ENCODE measurements at places on chromosomes 1 and 21. TPM values are rescaled to one million over a fixed set of nuclear protein-coding genes. Genes with fewer than 3 reads are reported as not detected.

The SERPINC1 gene
- total RNA-seq = 0.93 TPM

The FCRL4 gene
- total RNA-seq = 0.08 TPM

The DISP1 gene
- total RNA-seq = 50.6 TPM

The PLA2G2D gene
- total RNA-seq = 0.16 TPM

The FCAMR gene
- not detected for total RNA-seq

The B3GALT2 gene
- total RNA-seq = 2.5 TPM

The OR2T35 gene
- total RNA-seq = not detected

DNA sequence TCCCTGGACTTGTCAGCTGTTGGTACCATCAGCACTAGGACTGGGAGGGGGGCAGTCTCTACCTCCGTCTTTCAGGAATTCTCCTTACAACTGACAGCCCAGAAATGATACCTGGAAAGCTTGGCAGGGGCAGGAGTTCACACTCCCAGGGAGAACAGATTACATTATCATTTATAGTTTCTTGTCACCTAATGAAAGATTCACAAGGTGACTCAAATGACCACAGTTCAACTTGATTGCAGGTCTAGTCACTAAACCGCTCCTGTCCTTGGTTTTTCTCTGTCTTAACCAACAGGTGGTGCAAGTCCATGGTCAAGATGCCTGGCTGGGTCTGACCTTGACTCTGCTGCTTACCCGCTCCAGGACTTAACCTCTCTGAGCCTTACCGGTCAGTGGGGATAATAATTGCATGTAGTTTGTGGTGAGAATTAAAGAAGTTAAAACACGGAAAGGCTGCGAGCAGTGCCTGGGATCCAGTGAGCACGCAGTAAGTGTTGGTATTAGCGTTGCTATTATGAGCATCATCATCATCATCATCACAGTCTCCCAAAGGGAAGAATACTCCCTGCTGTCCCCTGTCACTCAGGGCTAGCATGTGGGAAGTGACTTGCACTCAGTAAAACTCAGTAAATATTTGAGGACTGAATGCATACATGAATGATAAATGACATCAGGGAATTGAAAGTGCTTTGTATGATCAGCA lies 125.3 kb upstream of the CD34 start:
- H3K4me3 ChIP-seq = no peak overlapping the region
- no peaks in the 10 kb centered on the region for H3K36me3 ChIP-seq
- H3K27me3 ChIP-seq = no peaks in the 10 kb centered on the region
- H3K27ac ChIP-seq = no peak overlapping the region
- H3K4me1 ChIP-seq = peaks cover 1% of the 10 kb centered on the region

- H3K4me1 ChIP-seq = no peaks in the 10 kb centered on the region
- no peak overlapping the region for H3K27ac ChIP-seq
- H3K27me3 ChIP-seq = no peaks in the 10 kb centered on the region
- H3K4me3 ChIP-seq = no peak overlapping the region
Observed at GRCh38 chr1:21553116-21553926, 44.1 kb downstream of the ALPL start.

DNA sequence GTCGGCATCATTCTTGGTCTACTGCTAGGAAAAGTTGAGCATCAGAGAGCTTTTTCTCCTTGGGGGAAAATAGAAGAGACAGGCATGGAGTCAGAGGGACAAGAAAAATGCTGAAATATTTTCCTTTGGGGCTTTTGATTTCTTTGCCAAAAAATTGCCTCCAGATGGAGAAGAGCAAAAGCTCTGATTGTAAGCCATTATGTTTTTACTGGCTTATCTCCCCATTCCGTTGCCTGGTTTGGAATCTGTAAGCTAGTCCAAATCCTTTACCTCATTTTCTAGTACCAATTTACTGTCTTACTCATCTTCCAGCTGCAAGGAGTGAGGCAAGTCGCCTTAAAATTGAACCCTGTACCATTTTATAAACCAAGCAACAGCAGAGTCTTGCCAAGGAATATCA lies 23.3 kb upstream of the NBL1 start:
- no peaks in the 10 kb centered on the region for H3K4me1 ChIP-seq
- H3K36me3 ChIP-seq = no peaks in the 10 kb centered on the region
- no peak overlapping the region for H3K27ac ChIP-seq
- no peak for DNase-seq
- H3K4me3 ChIP-seq = no peak overlapping the region
- no peaks in the 10 kb centered on the region for H3K27me3 ChIP-seq

- DNase-seq = peak; percentile 63
- peak overlapping the region; percentile 61 for H3K27ac ChIP-seq
- no peaks in the 10 kb centered on the region for H3K36me3 ChIP-seq
Observed at GRCh38 chr1:247360116-247360898, 28.6 kb upstream of the ZNF496 start.

GRCh38 chr1:246773213-246773641 lies 49.0 kb downstream of the SCCPDH start:
- no peak overlapping the region for H3K4me3 ChIP-seq
- H3K4me1 ChIP-seq = no peaks in the 10 kb centered on the region
- DNase-seq = no peak
- H3K27me3 ChIP-seq = no peaks in the 10 kb centered on the region
- H3K36me3 ChIP-seq = no peaks in the 10 kb centered on the region

GRCh38 chr1:43708002-43708410 lies 670 bp downstream of the ST3GAL3 start:
- no peaks in the 10 kb centered on the region for H3K36me3 ChIP-seq
- H3K27me3 ChIP-seq = no peaks in the 10 kb centered on the region
- DNase-seq = peak; percentile 31
- H3K4me3 ChIP-seq = peak overlapping the region; percentile 70
- H3K4me1 ChIP-seq = peaks cover 4% of the 10 kb centered on the region

GRCh38 chr1:172255223-172255560 lies 165.3 kb upstream of the C1orf105 start:
- DNase-seq = no peak
- no peak overlapping the region for H3K4me3 ChIP-seq
- no peaks in the 10 kb centered on the region for H3K36me3 ChIP-seq
- H3K27me3 ChIP-seq = no peaks in the 10 kb centered on the region

DNA sequence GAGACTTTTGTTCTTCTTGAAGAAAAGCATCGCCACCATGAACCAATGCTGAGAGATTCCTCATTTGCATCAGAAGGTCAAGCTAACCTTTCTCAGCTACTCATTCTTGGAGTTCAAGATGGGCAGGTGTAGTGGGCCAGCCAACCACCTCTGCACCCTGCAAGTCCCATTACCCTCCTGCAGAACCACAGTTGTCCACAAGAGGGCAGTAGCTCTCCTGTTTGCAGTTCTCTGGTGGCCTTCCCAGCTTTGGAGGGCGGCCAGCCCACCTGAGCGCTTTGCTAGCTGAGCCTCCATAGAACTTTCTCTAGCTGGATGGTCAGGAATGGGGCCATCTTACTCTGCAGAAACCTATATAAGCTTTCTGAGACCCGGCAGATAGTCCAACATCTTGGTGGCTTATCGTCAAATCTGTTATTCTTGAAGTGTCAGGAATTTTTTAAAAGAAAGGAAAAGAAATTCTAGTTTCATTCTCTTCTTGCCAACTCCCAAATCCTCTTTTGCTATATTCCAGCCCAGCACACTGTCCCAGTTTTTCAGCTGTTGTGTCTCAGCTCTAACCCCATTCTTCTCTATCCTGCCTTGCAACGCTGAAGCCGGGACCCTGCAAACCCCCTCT lies 11.0 kb upstream of the LMX1A start:
- peak; percentile 94 for DNase-seq
- H3K4me1 ChIP-seq = no peaks in the 10 kb centered on the region
- H3K27ac ChIP-seq = no peak overlapping the region
- H3K36me3 ChIP-seq = no peaks in the 10 kb centered on the region

DNA sequence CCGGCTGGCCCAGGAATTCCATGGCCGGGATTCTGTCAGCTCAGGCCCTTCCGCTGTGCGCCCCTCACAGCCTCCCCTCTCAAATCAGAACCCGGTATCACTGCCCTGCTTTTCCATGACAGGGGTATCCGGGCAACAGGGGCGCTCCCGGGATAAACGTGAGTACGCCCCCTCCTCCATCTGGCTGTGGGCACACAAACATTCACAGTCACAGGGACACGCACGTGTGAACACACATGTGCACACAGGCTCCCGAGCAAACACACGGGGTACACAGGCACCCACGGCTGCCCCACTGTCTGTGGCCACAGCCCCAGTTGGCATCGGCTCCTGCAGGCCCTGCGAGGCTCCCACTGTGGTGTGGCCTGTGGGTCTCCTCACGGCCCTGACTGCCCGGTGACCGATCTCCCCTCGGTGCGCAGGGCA lies 16.7 kb downstream of the COL6A1 start:
- no peak overlapping the region for H3K27ac ChIP-seq
- H3K36me3 ChIP-seq = no peaks in the 10 kb centered on the region
- no peak overlapping the region for H3K4me3 ChIP-seq
- DNase-seq = peak; percentile 10

DNA sequence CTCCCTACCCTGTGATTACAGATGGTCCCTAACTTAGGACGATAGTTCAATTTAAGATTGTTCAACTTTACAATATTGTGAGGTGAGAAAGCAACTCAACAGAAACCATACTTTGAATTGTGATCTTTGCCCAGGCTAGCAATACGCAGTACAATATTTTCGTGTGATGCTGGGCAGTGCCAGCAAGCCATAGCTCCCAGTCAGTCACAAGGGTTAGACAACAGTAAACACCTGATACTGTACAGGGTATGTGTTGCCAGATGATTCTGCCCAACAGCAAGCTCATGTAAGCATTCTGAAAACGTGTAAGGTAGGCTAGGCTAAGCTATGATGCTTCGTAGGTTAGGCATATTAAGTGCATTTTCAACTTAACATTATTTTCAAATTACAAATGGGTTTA lies 11.9 kb downstream of the GPBP1L1 start:
- DNase-seq = no peak
- no peak overlapping the region for H3K27ac ChIP-seq
- no peaks in the 10 kb centered on the region for H3K27me3 ChIP-seq
- H3K4me3 ChIP-seq = no peak overlapping the region
- no peaks in the 10 kb centered on the region for H3K36me3 ChIP-seq
- peaks cover 19% of the 10 kb centered on the region for H3K4me1 ChIP-seq

- DNase-seq = no peak
- H3K27me3 ChIP-seq = no peaks in the 10 kb centered on the region
- H3K36me3 ChIP-seq = no peaks in the 10 kb centered on the region
- H3K4me1 ChIP-seq = no peaks in the 10 kb centered on the region
- H3K27ac ChIP-seq = no peak overlapping the region
Observed at GRCh38 chr1:40451238-40451585, 936 bp downstream of the ZFP69B start.

GRCh38 chr1:55040083-55040932 lies 960 bp downstream of the PCSK9 start:
- peak overlapping the region; percentile 37 for H3K4me3 ChIP-seq
- no peaks in the 10 kb centered on the region for H3K27me3 ChIP-seq
- no peak overlapping the region for H3K27ac ChIP-seq
- no peaks in the 10 kb centered on the region for H3K36me3 ChIP-seq
- peaks cover 9% of the 10 kb centered on the region for H3K4me1 ChIP-seq
- DNase-seq = no peak

- no peak overlapping the region for H3K4me3 ChIP-seq
- DNase-seq = peak; percentile 2
- no peak overlapping the region for H3K27ac ChIP-seq
- H3K27me3 ChIP-seq = no peaks in the 10 kb centered on the region
Observed at GRCh38 chr1:54814571-54814970, 13.4 kb upstream of the TTC22 start.

- H3K4me1 ChIP-seq = no peaks in the 10 kb centered on the region
- no peaks in the 10 kb centered on the region for H3K27me3 ChIP-seq
- DNase-seq = no peak
- H3K36me3 ChIP-seq = no peaks in the 10 kb centered on the region
Observed at GRCh38 chr1:10889650-10890353, 93.4 kb upstream of the CASZ1 start.

DNA sequence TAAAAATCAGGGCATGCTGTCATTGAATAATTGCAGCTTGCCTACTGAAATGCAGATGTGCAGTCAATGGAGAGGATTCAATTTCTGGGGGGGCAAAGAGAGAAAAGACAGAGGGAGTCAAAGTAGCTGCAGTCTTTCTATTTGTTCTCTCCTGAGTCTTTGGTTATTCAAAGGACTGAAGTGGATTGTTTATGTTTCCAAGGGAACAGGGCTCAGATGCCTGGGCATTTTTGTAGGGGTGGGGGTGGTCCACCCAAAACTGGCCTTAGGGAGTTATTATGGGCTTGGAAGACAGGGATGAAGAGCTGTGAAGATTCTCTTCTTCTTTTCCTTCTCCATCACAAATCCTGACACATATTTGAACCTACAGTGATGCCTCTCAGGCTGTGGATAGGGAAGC lies 408.8 kb upstream of the DAB1 start:
- DNase-seq = no peak
- no peak overlapping the region for H3K4me3 ChIP-seq
- H3K4me1 ChIP-seq = no peaks in the 10 kb centered on the region
- H3K27ac ChIP-seq = no peak overlapping the region
- H3K27me3 ChIP-seq = no peaks in the 10 kb centered on the region

- no peaks in the 10 kb centered on the region for H3K27me3 ChIP-seq
- DNase-seq = no peak
- H3K4me1 ChIP-seq = no peaks in the 10 kb centered on the region
- H3K4me3 ChIP-seq = no peak overlapping the region
- H3K27ac ChIP-seq = no peak overlapping the region
- no peaks in the 10 kb centered on the region for H3K36me3 ChIP-seq
Observed at GRCh38 chr1:98210563-98210962, 289.7 kb upstream of the DPYD start.

GRCh38 chr1:11576109-11576875 lies 77.9 kb downstream of the FBXO2 start:
- no peaks in the 10 kb centered on the region for H3K4me1 ChIP-seq
- H3K36me3 ChIP-seq = no peaks in the 10 kb centered on the region
- no peaks in the 10 kb centered on the region for H3K27me3 ChIP-seq
- DNase-seq = no peak
- no peak overlapping the region for H3K4me3 ChIP-seq

DNA sequence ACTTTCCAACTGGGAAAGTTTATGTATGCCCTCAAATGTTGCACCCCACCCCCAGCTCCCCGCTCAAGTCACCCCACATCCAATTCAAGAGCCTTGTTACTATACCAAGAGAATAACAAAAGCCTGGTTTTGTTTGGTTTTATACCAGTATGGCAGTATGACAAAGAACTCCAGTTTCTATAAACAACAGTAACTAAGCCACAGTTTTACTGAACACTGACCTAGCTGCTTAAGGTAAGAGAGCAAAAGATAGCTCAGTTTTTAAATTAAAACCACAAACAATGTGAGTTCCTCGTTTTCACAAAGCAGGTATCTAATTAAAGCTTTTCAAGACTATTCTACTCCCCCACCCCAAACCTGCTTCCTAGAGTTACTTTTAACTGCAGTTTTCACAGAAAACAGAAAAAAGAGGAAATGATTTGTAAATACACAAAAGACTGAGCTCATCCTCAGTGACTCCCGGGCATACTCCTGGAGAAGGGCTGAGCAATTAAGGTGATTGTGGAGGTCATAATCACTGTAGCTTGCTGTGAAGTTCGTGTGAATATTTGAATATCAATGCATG lies 59.3 kb upstream of the LHX8 start:
- no peaks in the 10 kb centered on the region for H3K27me3 ChIP-seq
- no peak overlapping the region for H3K27ac ChIP-seq
- H3K36me3 ChIP-seq = no peaks in the 10 kb centered on the region
- no peak for DNase-seq

DNA sequence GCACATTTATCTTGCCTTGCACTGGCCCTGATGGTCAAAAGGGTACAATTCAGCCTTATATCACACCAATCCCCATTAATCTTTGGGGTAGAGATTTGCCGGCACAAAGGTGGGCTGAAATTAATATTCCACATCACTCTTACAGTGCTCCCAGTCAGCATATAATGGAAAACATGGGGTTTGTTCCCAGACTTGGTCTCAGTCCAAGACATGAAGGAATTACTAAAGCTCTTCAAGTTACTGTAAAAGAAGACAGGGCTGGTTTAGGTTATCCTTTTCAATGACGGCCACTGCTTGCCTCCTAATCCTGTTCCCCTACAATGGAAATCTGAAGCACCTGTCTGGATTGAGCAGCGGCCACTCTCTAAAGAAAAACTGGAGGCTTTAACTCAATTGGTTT lies 160.7 kb downstream of the IER5 start:
- no peaks in the 10 kb centered on the region for H3K36me3 ChIP-seq
- H3K4me1 ChIP-seq = no peaks in the 10 kb centered on the region
- H3K4me3 ChIP-seq = no peak overlapping the region
- H3K27ac ChIP-seq = no peak overlapping the region
- DNase-seq = no peak

Data from testis (tissue), 5 donors.